Right renal cortex interstitium (tissue), 3 donors: ENCODE measurements at places on chromosomes 11 and 22. TPM values are rescaled to one million over a fixed set of nuclear protein-coding genes. Genes with fewer than 3 reads are reported as not detected.

GRCh38 chr22:45413013-45413367 lies 409 bp downstream of the SMC1B start:
- DNase-seq, result no peak

GRCh38 chr11:126154691-126155090 lies 56.8 kb downstream of the RPUSD4 start:
- no peak for DNase-seq

- DNase-seq, result no peak
Measured at GRCh38 chr11:61176446-61176845, 15.2 kb upstream of the VPS37C start.

DNA sequence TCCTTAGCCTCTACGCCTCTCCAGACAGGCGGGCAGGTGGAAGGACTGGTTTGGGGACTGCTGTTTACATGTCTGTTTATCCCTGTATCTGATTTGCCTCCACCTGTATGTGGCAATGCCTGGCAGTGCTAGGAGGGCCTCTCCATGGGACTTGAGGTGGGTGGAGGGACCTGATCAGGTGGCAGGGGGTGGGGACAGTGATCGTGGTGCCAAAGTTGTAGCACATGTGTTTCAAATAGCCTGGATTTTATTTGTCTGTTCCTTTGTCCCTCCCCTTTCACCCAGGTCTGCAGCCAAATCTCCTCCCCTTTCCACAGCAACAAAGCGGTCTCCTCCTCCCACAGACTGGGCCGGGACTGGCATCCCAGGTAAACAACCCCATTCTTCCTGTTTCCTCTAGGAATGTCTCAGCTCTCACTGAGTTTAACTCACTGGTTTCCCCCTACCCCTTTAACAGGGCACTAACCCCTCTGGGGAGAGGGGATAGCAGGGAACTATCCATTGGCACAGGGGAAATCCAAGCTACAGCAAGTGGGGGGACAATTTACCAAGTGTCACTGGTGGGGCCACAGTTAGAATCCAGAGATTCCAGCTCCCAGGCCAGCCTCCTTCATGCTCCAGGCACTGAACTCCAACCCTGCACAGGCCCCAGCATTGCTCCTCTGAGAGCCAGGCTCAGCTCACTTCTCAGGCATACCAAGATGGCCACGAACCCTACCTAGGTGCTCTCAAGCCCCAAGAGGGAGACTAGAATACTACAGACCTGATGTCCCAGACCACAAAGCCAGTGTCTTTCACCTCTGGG lies 22.9 kb upstream of the TLCD5 start:
- no peak for DNase-seq

DNA sequence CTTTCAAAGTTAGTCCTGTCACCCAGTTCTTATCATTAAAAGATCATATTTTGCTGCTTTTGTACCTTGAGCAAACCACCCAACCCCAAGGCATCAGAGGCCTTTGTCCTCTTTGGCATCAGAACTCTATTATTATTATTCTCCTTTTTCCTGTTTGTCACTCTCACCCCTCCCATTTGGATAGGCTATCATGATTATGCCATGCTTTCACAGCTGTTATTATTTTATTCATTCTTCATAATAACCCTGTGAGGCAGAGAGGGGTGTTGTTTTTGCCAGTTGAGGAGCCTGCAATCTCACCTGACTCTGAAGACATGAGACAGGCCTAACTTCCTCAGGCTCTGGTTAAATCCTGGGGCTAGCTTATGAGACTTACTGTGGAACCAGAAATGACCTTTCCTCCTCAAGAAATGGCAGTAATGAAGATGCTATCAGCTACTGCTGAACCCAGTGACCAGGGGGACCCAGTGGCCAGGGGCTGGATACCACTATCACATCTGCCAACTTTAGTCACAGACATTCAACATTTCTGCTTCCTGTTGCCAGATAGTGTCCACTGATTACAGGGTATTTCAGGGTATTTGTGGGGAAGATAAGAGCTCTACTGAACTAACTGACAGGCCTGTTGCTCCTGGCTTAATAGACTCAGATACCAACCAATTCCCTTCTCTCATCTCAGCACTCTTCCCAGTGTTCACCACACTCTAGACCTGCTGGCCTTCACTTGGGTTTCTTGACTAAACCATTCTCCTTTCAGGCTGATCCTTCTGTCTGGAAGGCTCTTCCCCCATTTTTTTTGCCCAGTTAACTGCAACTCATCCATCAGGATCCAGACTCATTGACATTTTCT lies 11.8 kb upstream of the SWAP70 start:
- DNase-seq, result no peak

GRCh38 chr11:11567936-11568650 lies 53.7 kb downstream of the GALNT18 start:
- DNase-seq, result no peak

- DNase-seq, result no peak
Measured at GRCh38 chr11:11163669-11164333, 189.2 kb downstream of the CSNK2A3 start.

DNA sequence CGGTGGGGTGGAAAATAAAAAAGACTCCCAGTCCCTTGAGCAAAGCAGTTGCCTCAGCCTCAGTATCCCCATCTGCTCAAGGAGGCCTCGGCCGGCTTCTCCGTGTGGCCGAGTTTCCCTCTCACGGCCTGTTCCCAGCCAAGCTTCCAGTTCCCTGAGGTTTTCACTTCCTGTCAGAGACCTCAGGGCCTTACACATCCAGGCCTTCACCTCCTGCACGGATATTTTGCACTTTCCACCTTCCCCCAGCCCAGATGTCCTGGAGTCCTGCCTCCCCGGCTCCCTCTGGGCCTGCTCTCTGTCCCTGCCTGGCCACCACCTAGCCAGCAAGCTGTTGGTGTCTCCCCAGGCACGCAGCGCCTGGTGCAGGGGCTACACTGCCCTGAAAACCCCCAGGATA lies 41.1 kb upstream of the CD82 start:
- DNase-seq, result no peak

DNA sequence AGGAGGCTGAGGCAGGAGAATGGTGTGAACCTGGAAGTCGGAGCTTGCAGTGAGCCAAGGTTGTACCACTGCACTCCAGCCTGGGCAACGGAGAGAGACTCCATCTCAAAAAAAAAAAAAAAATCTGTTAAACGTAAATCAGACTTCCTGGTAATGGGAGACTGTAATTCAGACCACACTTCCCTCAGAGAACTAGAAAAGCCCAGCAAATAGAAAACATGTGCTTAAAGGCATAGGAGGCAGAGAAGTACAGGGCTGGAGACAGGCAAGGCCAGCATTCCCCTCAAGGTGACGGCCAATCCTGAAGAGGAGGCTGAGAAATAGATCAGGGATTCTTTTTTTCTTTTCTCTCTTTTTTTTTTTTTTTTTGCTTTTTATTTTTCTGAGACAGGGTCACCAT lies 8.2 kb downstream of the GGT5 start:
- DNase-seq, result no peak

GRCh38 chr11:125300791-125301218 lies 136.3 kb downstream of the PKNOX2 start:
- no peak for DNase-seq

GRCh38 chr11:86575208-86575855 lies 97.1 kb downstream of the ME3 start:
- DNase-seq, result no peak

- no peak for DNase-seq
Measured at GRCh38 chr22:41745968-41746367, 46.7 kb downstream of the MEI1 start.

DNA sequence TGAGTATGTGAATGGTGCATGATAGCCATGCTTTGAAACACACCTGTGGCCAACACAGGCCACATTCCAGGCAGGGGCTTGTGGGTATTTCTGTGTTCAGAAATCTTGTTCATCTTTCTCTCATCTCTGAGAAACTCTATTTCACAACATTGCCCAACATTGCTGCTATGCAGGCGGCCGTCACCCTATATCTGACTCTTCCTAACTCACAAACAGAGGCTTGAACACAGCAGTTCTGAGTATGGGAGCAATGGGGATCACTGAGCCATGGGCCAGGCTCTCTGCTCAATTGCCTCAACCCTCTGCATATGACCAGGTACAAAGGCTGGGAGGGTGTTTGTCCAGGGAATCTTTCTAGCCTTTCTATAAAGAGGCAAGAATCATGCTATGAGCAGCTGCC lies 259.9 kb downstream of the BUD13 start:
- DNase-seq, result no peak

DNA sequence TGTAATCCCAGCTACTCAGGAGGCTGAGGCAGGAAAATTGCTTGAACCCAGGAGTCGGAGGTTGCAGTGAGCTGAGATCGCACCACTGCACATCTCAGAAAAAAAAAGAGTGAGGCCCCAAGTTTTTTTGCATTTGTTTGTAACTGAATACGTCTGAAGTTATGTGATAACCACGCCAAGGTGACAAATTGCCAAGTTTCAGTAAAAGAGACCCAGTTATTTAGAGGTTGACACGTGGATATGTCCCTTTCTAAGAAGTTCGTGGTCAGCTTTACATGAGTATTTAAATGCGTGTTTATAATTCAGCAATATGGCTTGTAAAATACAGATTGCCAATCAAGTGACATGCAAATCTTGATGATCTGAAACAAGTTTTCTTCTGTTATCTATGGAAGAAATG lies 8.0 kb downstream of the PPARA start:
- DNase-seq, result no peak

GRCh38 chr11:75771646-75772410 lies 3.2 kb downstream of the DGAT2 start:
- no peak for DNase-seq

DNA sequence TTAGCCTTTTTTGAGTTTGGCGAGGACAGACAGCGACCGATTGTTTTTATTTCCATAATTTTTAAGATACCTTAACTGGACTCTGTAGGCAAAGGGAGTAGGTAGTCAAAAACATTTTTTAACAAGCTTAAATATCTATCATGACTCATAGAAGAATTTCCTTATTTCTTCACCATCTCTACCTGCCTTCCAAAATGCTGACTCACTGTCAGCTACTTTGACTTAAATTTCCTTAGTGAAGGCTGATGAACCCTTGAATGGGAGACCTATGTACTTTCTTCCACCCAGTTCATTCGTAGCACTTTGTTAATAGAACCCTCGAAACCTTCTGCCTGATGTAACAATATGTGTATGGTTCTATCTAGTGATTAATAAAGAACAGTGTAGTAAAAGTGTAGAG lies 1.1 kb upstream of the MTMR2 start:
- no peak for DNase-seq

DNA sequence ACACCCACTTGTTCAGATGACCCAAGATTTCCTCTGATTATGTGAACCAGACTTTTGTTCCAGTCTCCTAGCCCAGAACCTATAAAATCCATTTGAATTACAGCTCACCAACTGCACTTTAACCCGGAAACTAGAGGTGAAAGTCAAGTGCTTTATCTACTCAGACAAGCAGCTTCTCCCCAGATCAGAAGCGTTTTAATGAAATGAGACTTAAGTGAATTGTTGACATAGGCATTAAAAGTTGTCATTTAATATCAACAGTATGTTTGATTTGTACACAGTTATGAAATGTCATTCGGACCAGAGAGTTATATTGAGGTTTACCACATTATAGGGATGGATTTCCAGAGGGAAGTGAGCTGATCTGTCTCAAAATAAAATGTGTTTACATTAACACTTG lies 52.0 kb downstream of the CADM1 start:
- DNase-seq, result peak; percentile 45

DNA sequence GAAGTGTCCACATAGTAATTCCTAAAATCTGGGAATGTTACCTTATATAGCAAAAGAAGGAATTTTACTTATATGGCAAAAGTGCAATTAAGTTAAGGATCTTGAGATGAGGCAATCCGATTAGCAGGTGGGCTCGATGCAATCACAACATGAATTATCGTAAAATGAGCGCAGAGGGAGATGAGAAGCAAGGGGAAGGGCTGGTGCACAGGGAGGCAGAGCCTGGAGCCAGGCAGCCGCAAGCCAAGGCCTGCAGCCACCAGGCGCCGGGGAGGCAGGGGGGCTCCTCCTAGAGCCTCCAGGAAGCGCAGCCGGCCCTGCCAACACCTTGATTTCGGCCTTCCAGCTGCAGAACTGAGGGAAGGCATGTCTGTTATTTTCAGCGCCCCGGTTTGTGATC lies 85.7 kb downstream of the CELSR1 start:
- no peak for DNase-seq

- no peak for DNase-seq
Measured at GRCh38 chr11:225734-226453, 10.2 kb downstream of the SIRT3 start.

GRCh38 chr22:45072322-45072903 lies 62.6 kb upstream of the PHF21B start:
- no peak for DNase-seq

- DNase-seq, result no peak
Measured at GRCh38 chr11:64868904-64869570, 9.4 kb downstream of the EHD1 start.

DNA sequence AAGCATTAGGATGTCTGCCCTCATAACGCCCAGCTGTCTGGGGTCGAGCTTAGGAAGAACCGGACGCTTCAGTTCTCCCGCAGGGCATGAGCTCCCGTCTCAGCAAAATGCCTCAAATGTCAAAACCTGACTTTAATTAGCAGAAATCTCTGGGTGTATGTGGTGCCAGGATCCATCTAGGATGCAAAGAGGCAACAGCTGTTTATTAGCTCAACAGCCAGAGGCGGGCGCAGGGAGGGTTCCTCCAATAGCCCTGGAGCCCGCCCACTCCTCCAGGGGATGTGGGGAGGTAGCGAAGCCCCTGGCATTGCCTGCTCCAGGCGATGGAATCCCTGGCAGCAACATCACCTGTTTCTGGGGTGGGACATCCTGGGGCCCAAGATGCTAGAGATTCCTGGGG lies 39.4 kb upstream of the RTL6 start:
- DNase-seq, result no peak

DNA sequence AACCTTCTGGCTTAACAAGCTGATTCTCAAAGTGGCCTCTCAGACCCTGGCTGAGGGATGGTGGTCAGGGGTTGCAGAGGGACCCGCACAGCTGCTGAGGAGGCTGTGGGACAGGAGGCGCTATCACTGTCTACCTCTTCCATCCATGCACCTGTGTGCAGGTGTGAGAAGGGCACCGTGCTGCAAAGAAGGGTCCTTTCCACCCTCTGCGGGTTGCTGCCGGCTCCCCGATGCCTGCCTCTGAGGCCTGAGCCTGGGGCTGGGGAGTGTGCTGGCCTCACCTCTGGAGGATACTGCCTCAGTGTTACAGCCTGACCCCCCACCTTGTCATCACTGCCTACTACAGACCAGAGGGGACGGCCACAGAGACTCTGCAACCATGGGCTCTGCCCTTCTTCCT lies 66.1 kb upstream of the B3GAT1 start:
- DNase-seq, result no peak

GRCh38 chr11:125256541-125257189 lies 92.1 kb downstream of the PKNOX2 start:
- no peak for DNase-seq

GRCh38 chr22:40634119-40634903 lies 2.2 kb downstream of the MRTFA start:
- DNase-seq, result no peak

The MN1 gene
- polyA plus RNA-seq, result 9.6 TPM

The ART1 gene
- polyA plus RNA-seq, result not detected

The RTN4RL2 gene
- 3.0 TPM for polyA plus RNA-seq

The MS4A8 gene
- polyA plus RNA-seq, result not detected

The SYT9 gene
- polyA plus RNA-seq, result 4.5 TPM

The CARD10 gene
- polyA plus RNA-seq, result 16.2 TPM

The ARHGEF17 gene
- polyA plus RNA-seq, result 70.2 TPM

The CNTF gene
- 1.3 TPM for polyA plus RNA-seq

The C11orf42 gene
- 0.83 TPM for polyA plus RNA-seq

The F2 gene
- polyA plus RNA-seq, result 0.25 TPM

The MED19 gene
- polyA plus RNA-seq, result 23.7 TPM

The HTATIP2 gene
- 4.6 TPM for polyA plus RNA-seq

The OR51F1 gene
- polyA plus RNA-seq, result not detected
